Endothelial cell of coronary artery (primary cell): ENCODE measurements at places on chromosomes 1 and 21. TPM values are rescaled to one million over a fixed set of nuclear protein-coding genes. Genes with fewer than 3 reads are reported as not detected.

Gene SLC6A17
- total RNA-seq = 0.27 TPM in 1 of 2 replicates, not detected in the other

Gene VWA5B1
- total RNA-seq = not detected in 2 replicates

Gene SMCP
- total RNA-seq = not detected in 2 replicates

Gene LCA5L
- 0.28 and 0.90 TPM in 2 replicates for total RNA-seq

Gene ROR1
- 3.1 and 17.1 TPM in 2 replicates for total RNA-seq

Gene AHDC1
- total RNA-seq = 4.6 and 7.3 TPM in 2 replicates
